NCI-H82 (cell line): ENCODE measurements at places on chromosomes 1 and 21.
A peak's percentile ranks its signal among the peaks of the same experiment; 100 is the strongest.

DNA sequence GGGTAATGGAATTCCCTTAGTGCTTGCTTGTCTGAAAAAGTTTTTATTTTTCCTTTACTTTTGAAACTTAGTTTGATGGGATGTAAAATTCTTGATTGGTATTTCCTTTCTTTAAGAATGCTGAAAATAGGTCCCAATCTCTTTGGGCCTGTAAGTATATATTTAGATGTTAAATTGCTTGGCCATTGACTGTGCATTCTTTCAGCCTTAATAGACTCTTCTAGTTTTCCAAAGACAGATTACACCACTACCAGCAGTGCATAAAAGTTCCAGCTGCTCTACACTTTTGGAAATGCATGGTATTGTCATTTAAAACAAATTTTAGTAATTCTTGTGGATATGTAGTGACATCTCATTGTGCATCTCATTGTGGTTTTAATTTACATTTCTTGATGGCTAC is 464.8 kb upstream of the USP24 start:
- DNase-seq = no peak

- DNase-seq = no peak
Measured at GRCh38 chr1:41383094-41383852, 22.0 kb downstream of the FOXO6 start.

- DNase-seq = no peak
Measured at GRCh38 chr1:19569786-19570185, 74.3 kb upstream of the NBL1 start.

GRCh38 chr1:92087542-92087941 is 7.4 kb downstream of the BTBD8 start:
- peak; percentile 40 for DNase-seq

DNA sequence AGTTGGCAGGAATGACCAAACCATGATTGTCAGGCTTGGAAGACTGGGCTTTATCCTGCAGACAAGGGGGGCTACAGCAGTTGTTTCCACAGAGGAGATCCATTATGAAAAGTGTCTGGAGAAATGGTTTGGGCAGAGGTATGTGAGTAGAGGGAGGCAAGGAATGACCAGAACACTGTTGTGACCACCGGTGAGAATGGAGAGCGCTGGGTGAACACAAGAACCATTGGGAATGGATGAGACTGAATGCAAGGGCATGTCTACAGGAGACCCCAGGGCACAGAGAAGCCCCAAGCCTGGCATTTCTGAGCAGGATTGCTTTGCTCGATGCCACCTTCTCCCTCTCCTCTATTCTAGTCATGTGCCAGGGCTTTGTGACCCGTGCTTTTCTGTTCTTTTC is 125.1 kb downstream of the CACNA1E start:
- no peak for DNase-seq

- no peak for DNase-seq
Measured at GRCh38 chr21:33843216-33843615, 72.4 kb downstream of the ATP5PO start.

DNA sequence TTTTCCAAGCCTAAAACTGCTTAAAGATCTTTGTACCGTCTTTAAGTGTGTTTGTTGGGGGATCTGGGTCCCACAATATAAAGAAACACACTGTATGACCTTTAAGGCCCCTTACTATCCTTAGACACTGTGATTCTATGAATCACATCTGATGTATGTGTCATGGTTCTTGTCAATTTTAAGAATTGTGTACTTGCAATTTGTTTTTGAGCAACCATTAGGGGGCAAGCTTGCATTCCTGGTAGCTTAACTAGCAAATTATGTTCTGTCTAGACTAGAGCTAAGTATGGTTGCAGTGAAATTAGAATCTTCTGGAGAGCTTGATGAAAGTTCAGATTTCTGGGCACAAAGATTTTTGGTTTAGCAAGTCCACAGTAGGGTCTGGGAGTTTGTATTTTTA is 219.5 kb downstream of the TPR start:
- peak; percentile 63 for DNase-seq

DNA sequence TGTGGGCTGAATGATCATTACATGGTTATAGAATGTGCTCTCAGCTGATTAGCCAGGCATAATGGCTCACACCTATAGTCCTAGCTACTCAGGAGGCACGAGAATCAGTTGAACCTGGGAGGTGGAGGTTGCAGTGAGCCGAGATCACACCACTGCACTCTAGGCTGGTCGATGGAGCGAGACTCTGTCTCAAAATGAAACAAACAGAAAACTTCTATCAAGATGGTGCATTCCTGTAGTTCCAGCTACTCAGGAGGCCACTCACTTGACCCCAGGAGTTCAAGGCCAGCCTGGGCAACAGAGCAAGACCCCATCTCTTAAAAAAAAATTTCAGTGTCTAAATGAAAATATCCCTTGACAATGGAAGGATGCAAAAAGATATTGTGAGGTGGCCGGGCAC is 10.9 kb downstream of the TIMM17A start:
- no peak for DNase-seq

DNA sequence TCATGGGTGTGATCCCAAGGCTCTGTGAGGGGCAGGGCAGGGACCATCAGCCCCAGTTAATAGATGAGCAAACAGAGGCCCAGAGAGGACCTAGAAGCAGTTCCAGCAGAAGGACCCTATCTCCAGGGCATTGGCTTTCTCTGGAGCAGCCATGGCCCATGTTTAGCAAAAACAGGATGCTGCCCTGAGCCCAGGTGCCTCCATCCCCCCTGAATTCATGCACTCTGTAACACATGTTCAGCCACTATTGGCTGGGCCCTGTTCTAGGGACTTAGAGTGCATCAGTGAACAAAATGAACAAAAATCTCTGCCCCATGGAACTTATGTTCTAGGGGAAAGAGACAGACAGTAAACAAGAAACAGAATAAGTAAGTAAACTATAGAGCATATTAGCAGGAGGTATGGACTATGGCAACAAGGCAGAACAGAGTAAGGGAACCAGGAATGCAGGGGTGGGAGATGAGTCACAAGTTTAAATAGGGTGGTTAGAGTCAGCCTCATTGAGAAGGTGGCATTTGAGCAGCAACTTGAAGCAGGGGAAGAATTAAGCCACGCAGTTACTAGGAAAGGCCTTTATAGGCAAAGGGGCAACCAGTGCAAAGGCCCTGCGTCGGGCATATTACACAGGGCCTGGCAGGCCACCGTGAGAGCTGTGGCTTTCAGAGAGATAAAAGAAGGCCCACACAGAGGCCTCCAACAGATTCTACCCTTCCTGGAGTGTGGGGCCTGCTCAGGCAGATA is 185.9 kb upstream of the EDN2 start:
- DNase-seq = no peak

DNA sequence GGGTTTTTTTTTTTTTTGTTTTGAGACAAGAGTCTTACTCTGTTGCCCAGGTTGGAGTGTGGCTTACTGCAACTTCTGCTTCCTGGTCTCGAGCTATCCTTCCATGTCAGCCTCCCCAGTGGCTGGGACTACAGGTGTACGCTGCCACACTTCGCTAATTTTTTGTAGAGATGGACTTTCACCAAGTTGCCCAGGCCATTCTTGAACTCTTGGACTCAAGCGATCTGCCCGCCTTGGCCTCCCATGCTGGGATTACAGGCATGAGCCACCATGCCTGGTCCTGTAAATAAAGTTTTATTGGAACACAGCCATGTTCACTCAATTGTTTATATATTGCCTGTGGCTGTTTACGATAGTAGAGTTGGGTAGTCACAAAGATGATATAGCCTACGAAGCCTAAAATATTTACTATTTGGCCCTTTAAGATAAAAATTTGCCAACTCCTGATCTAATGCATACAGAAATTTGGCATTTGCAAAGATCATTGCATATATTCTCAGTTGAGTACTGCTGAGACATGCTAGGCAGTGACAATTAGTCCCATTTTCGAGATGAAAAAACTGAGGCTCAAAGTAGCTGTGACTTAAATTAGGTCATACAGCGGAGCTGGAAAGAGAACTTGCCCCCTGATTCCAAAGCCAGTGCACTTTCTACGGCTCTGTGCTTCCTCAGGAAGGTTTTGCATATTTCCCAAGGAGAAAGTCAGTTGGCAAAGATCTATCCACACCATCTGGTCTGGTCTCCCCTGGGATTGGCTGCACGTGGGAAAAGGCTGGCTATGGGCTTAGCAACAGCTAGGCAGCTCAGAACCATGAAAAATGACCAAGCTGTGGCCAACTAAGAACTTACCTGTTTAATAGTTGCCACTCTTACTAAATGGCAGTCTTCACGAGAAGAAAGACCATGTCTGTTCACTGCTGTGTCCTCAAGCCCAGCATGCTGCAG is 19.4 kb downstream of the MECR start:
- peak; percentile 97 for DNase-seq

DNA sequence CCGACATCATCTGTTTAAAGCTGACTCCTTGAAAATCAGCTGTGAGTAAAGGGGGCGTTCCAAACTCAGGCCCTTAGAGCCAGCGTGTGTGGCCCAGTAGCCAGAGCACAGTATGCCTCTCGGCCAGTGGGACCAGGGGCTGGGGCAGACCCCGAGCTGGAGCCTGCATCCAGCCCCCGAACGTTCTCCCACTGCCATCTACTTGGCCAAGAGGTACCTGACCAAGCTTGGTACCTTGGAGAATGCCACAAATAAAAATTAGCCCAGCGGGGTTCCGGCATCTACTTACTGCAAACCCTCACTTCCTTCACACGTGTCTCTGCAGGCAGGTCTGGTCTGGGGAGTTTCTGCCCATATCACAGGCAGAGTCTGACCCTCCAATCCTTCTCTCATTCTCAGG is 56.7 kb upstream of the COL6A2 start:
- no peak for DNase-seq

- peak; percentile 25 for DNase-seq
Measured at GRCh38 chr1:22317920-22318243, 133.8 kb upstream of the ZBTB40 start.

- no peak for DNase-seq
Measured at GRCh38 chr1:8014381-8014988, 11.6 kb downstream of the ERRFI1 start.

- DNase-seq = peak; percentile 35
Measured at GRCh38 chr1:205811660-205812059, 1.3 kb downstream of the SLC41A1 start.

DNA sequence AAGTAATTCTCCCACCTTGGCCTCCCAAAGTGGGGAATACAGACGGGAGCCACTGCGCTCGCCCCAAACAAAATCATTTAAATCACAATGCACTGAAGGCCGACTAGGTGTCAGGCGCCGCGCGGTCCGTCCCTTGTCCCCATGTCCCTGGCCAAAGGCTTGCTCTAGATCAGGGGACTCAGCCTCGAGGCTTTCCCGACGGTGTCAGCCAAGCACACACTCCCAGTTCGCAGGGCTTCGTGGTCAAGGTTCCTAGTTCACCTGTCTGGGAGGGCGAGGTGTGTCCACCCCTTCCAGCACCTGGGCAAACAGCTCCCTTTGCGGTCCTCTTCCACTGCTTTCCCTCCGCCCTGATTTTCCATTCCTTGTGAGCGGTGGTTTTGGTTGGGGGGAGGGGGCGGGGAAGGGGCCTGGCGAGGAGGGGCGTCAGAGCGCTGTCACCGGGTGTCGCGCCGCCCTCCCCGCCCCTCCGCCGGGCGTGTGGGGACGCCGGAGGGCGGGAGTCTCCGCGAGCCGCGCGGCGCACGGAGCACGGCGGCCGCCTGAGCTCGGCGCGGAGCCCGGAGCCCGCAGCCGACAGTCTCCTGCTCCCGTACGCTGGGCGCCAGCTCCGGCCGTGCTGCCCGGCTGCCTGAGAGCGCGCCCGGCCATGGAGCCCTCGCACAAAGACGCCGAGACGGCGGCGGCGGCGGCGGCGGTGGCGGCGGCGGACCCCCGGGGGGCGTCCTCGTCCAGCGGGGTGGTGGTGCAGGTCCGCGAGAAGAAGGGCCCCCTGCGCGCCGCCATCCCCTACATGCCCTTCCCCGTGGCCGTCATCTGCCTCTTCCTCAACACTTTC is at the start of gene STUM:
STUM (plus strand) TSS at position 509 of the 838 bp plus-strand sequence; CDS start at position 650, 141 bp downstream.
- DNase-seq = peak; percentile 72

- DNase-seq = no peak
Measured at GRCh38 chr1:216898801-216899200, 175.6 kb upstream of the ESRRG start.

- DNase-seq = peak; percentile 87
Measured at GRCh38 chr1:204578867-204579664, 62.9 kb downstream of the MDM4 start.

- DNase-seq = peak; percentile 93
Measured at GRCh38 chr1:11645670-11646265, 8.5 kb downstream of the FBXO2 start.

- no peak for DNase-seq
Measured at GRCh38 chr1:107405236-107405635, 264.4 kb downstream of the NTNG1 start.
